Right ventricle myocardium superior (tissue), 1 donor: ENCODE measurements at places on chromosomes 5 and 9. TPM values are rescaled to one million over a fixed set of nuclear protein-coding genes. Genes with fewer than 3 reads are reported as not detected.

SLIT3 gene
- 12.5 TPM for total RNA-seq

ACOT12 gene
- total RNA-seq = not detected

LHX3 gene
- total RNA-seq = not detected

FOXD4L5 gene
- not detected for total RNA-seq

PRDM9 gene
- not detected for total RNA-seq

ATP6V1G1 gene
- 60.2 TPM for total RNA-seq

PHF24 gene
- 0.19 TPM for total RNA-seq

LHFPL2 gene
- total RNA-seq = 5.0 TPM

HDAC3 gene
- 29.1 TPM for total RNA-seq

PCDHAC1 gene
- total RNA-seq = 0.13 TPM

MYORG gene
- 8.1 TPM for total RNA-seq

FYB1 gene
- 4.2 TPM for total RNA-seq

- DNase-seq = no peak
These were observed 10.9 kb downstream of the CIZ1 start for GRCh38 chr9:128180447-128180846.

GRCh38 chr5:175384724-175385552 is 59.0 kb downstream of the DRD1 start:
- DNase-seq = no peak

- DNase-seq = peak; percentile 19
These were observed 17.1 kb downstream of the ZNF462 start for GRCh38 chr9:106880081-106880480.

DNA sequence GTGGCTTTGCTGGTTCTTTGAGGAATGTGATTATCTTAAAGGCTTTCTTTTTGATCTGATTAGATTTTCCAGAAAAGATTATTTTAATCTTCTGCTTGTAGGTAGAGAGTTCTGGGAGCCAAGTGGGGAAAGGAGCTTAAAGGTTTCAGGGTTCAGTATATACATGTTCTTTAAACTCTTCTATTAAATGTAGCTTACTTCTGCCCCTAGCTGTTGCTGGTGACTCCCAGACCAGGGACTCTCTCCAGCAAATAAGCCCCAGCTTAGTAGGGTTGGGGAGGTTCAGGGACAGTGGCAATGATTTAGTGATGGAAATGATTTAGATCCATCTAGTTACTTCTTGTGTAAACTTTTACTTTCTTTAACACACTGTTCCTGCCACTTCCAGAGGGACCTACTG is 72.2 kb downstream of the SLC12A2 start:
- no peak for DNase-seq

DNA sequence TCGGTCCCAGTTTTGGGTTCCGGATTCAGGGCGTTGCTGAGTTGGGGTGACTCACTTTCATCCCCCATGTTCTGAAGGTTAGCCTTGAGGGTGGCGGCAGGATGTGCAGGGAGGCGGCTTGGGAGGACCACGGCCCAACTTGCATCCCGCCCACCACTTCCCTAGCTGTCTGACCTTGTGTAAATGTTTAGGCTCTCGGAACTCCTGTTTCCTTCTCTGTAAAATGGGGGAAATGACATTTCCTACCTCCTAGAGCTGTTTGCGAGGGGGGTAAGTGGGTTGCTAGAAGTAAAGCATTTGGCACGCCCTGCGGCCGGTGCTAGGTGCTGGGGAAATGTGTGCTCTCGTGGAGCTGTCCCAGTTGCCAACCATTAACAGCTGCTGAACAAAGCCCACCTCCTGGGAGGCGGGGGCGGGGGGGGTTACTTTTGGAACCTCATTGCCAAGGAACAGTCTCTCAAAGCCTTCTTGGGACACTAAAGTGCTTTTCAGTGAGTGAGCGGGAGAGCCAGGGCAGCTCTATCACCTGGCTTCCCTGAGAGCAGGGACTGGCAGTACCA is 27.5 kb downstream of the PTGES2 start:
- DNase-seq = peak; percentile 65

DNA sequence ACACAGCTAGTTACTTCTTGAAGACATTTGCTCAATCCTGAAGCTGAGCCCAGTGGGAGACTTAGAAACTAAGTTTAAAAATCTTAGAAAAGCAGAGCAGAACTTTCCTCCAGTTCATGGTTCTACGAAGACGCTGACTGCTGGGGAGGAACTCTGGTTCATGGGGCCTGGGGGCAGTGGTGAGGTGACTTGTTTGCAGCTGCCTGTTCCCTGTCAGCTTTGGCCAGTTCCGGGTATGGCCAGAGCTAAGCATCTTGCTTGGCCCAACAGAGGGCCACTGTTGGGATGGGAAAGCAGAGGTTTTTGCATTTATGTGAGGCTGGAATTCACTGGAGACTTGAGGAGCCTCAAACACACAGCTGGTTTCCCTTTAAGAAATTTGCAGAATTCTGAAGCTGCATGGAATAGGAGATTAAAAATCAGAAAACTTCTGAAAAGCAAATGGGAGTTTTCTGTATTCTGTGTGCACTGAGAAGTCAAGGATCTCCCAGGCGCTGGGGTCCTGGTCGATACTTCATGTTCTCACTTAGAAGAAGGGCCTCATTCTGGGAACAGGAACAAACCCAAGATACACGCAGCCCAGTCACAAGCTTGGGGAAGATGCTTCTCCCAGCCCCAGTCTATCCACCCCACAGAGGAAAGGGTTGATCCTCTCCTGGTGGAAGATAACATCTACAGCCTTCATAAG is 10.6 kb upstream of the HMHB1 start:
- DNase-seq = no peak

- DNase-seq = no peak
These were observed 74.8 kb upstream of the TGFBR1 start for GRCh38 chr9:99030092-99030511.

GRCh38 chr5:108760512-108760911 is 12.8 kb downstream of the FER start:
- no peak for DNase-seq

- no peak for DNase-seq
These were observed 34.6 kb downstream of the SGCD start for GRCh38 chr5:156361436-156362109.

- no peak for DNase-seq
These were observed 1.6 kb upstream of the SPATA9 start for GRCh38 chr5:95684361-95684760.

DNA sequence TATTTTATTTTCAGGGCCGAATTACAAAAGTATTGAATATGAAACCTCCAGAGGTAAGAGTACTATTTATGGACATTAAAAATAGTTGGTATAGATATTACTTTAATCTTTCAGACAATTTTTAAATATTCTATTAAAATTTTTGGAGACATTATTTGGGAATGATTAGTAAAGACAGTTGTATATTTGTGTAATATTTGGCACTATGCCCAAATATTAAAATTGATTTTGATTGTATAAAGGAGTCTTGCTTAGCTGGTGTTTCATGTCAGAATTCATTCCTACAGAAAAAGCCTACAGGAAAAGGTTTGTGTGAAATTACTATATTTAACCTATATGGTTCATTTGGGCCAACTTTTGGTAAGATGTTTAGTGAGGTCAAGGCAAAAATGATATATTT is 5.5 kb downstream of the SMC2 start:
- no peak for DNase-seq

- DNase-seq = no peak
These were observed 64.5 kb downstream of the MARCHF11 start for GRCh38 chr5:16115140-16115539.

DNA sequence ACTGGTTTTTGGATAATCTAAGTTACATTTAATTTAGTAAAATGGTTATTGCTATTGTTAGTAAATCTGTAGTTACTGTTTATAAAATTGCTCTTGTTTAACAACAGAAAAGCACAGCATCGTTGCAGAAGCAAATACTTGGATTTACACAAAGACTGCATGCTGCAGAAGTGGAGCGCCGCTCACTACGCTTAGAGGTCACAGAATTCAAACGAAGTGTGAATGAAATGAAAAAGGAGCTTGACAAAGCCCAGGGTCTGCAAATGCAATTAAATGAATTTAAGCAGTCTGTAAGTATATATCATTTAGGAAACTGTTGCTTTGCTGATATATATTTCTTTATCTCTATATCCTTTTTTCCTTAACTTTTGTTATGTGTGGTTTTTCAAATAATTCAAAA is 226.0 kb downstream of the CCDC171 start:
- no peak for DNase-seq

DNA sequence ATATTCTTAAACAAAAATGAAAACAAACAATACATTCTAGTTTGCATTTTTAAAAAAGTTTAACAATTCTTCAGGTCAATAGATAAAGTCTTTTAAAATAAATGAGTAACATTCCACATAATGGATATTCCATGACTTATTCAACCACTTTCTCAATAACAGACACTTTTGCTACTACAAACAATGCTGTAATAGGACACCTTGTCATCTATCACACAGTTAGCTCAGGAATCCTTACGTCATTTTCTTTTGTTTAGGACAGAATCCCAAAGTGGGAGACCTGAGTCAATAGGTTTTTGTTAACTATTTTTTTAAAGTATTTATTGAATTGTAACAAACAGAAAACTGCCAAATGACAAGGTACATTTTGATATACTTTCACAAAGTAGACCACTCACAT is 72.5 kb downstream of the CEP120 start:
- DNase-seq = no peak

DNA sequence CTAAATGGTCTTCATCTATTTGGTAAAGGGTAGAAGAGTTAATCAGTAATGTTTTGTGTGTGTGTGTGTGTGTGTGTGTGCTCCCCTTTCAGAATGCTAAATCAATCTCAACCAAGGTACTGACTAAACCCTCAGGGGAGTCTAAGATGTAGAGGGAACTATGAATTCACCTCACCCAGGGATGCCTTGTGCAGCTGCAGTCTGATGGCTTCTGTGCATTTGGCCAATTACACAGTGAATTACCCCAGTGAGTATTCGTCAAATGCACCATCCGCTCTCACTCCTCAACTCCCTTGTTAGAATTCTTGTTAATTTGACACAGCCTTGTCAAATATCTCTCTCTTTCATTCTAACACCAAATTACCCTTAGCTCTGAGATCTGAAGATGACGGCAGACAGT is 234.6 kb downstream of the GABRB2 start:
- DNase-seq = no peak

DNA sequence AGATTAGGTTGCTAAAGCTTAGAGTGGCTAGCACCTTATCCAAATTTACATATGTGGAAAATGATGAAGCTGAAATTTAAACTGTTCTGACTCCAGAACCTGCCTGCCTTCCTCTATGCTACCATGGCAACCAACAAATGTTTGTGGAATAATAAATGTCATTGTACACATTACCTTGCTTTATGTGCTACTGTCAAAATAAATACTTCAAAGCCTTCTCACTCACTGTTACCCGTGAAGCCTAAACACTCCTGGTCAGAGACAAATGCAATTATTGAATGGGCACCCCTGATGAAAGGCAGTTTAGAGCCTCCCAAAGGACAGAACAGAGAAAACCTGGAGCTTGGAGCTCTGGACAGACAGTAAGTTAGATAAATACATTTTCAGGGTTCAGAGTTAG is 158.6 kb downstream of the FAM114A2 start:
- no peak for DNase-seq

DNA sequence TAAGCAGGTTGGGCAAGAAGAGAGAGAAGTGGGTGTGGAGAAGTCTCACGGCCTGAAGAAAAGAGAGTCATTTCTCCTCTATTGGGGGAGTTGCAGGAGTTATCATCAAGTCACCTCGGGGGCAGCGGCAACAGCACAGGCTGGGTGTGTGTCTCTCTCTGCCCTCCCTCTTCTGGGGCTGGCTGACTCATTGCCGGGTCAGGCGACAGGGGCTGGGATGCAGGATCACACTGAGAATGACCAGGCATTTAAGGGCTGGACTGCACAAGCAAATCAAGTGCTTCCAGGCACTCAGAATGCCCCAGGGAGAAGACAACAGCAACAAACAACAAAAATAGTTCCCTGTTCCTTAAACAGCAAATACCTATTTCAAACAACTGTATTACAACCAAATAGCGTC is 6.3 kb upstream of the EQTN start:
- no peak for DNase-seq

- no peak for DNase-seq
These were observed 500.5 kb downstream of the TMEM232 start for GRCh38 chr5:110225949-110226348.

DNA sequence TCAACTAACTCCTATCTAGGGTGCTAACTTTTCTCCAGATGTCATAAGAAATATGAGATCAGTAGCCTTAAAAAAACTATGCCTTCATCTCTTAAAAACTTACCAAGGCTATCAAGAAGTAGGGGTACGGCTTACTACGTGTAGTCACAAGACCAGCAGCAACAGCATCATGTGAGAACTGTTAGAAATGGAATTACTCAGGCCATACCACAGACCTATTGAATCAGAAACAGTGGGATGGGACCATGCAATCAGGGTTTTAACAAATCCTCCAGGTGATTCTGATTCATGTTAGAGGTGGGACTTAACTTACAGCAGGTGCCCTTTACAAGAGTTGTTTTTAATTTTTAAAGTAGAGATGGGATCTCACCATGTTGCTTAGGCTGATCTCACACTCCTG is 4.6 kb downstream of the IFNE start:
- no peak for DNase-seq

DNA sequence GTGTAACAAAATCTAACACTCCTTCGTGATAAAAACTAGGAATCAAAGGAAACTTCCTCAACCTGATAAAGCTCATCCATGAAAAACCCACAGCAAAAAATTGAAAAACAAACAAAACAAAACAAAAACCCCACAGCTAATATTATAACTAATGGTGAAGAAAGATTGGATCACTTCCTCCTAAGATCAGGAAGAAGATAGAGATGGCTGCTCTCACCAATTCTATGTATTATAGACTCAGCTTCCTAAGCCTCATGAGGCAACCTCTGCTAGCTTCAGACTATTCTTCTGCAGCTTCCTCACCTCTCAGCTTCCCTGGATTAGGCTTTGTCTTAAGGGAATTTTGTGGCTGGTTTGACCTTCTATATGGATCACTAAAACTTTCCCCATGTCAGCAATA is 40.1 kb downstream of the PHAX start:
- no peak for DNase-seq

- DNase-seq = no peak
These were observed 6.0 kb upstream of the NEURL1B start for GRCh38 chr5:172635038-172635437.

DNA sequence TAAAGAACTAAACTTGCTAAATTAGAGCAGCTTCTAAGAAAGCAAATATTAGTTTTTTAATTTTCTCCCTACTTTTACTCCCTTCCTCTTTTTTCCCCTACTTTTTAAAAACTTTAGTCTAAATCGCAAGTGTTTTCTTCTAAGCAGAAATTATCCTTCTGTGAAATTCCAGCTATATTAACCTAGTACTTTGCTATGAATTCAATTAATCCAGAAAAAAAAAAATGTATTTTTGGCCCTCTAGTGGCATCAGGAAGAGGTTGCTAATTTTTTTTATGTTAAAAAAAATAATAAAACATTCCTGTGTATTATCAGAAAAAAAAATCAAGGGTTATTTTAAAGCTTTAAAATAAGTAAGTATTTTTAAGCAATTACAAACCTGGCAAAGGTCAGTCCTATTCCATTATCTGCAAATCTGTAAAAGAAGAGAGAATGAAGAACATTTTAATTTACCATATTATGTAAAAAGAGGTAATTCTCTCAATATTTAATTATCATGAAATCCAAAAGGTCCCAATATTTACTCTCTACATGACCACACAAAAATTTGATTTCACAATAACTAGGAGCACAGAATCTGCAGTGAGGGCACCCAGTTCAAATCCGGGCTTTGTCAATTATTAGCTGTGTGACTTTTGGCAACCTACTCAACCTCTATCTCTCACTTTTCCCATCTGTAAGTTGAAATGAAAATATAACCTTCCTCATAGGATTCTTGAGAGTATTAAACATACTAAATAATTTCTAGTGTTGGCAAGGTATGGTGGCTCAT is 52.0 kb downstream of the CEMIP2 start:
- no peak for DNase-seq
